ENCODE measurements at places on chromosomes 5 and 9. TPM values are rescaled to one million over a fixed set of nuclear protein-coding genes. Genes with fewer than 3 reads are reported as not detected.

The CCDC152 gene
- 1.3 TPM for polyA plus RNA-seq

The CDKN2B gene
- 10.2 TPM for polyA plus RNA-seq

The EPB41L4A gene
- not detected for polyA plus RNA-seq

The RPS23 gene
- 4,398 TPM for polyA plus RNA-seq

The CDC25C gene
- polyA plus RNA-seq: 3.2 TPM

The FOXD4L3 gene
- polyA plus RNA-seq: not detected

The LURAP1L gene
- polyA plus RNA-seq: 40.8 TPM

The SLC6A7 gene
- polyA plus RNA-seq: not detected

The FCN2 gene
- polyA plus RNA-seq: not detected

The WNK2 gene
- not detected for polyA plus RNA-seq

The PCDHA1 gene
- 0.09 TPM for polyA plus RNA-seq

The SLC6A3 gene
- not detected for polyA plus RNA-seq

The GRIA1 gene
- 0.42 TPM for polyA plus RNA-seq

The C5orf58 gene
- not detected for polyA plus RNA-seq

The TERT gene
- not detected for polyA plus RNA-seq

The AQP3 gene
- 12.4 TPM for polyA plus RNA-seq

The LEAP2 gene
- 0.91 TPM for polyA plus RNA-seq

The GPR151 gene
- not detected for polyA plus RNA-seq

The IRX2 gene
- polyA plus RNA-seq: not detected

The DDX4 gene
- polyA plus RNA-seq: not detected

The CARTPT gene
- polyA plus RNA-seq: not detected

The CNTNAP3 gene
- 1.8 TPM for polyA plus RNA-seq

The GKAP1 gene
- 4.7 TPM for polyA plus RNA-seq

The INVS gene
- 22.5 TPM for polyA plus RNA-seq

The TMEM174 gene
- not detected for polyA plus RNA-seq

The ANKRD34B gene
- not detected for polyA plus RNA-seq

The PTTG1 gene
- 67.4 TPM for polyA plus RNA-seq

The SPINK7 gene
- not detected for polyA plus RNA-seq

The FOXD1 gene
- polyA plus RNA-seq: 7.5 TPM

The PCDHGC3 gene
- 61.1 TPM for polyA plus RNA-seq

The TTC1 gene
- 44.5 TPM for polyA plus RNA-seq

The SLC36A3 gene
- not detected for polyA plus RNA-seq

The HIGD2A gene
- 89.8 TPM for polyA plus RNA-seq
